Ecto neural progenitor cell (in vitro differentiated cells): ENCODE measurements at places on chromosomes 5 and 9.

DNA sequence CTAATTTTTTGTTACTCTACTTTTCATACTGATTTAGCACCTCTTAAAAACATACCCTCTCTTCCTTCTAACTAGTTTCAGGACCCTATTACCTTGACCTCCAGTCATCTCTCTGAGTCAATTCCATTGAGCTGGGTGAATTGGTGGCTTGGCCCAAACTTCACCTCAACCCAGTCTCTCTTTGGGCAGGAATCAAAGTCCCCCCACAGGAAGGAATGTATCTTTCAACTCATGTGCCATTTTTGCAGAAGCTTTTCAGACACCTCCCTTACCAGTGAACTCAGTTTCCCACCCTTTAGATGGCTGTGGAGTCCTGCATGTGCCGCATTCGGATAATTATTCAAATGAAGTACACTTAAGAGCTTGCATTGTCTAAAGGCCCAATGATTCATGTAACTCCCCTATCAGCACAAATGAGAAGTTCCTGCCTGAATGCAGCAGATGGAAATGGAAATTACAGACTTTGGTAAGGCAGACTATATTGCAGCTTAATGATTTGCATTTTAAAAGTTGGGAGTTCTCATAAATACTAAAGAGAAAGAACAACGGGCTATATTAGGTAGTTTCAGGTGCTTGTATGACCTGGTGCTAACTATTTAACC is 693.5 kb downstream of the PTPRD start:
- no peak for DNase-seq

DNA sequence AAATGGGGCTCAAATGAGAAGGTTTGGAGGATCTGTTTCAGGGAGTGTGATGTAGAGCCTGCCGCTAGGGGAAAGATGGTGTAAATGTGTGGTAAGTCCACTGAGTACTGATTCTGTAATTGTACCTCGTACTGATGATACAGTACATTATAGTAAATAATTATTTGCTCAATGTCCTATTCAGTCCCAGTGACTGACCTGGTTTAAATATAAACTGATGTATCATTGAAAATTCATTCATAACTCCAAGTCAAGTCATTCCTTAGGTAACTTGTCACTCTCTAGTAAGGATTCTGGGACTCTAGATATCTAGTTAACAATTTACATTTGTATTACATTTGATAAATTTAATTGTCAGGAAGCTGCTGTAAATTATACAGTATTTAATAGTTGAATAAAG is 667.3 kb downstream of the DTWD2 start:
- DNase-seq: no peak

DNA sequence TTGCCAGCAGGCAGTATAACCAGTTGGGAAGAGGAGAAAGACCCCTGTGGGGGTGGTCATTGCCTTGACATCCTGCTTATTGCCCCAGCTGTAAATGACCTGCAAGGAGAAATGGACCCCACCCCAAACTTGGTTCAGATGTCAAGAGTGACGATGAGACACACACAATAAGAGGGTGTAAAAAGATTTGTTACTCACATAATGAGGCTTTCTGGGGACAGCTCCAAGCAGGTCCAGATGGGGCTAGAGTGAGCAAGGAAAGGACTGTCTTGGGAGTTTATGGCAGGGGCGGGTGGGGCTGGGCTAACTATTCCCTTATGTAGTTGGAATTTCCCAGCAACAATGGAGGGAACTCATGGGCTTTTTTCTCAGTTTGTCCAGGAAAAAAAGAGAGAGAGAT is 24.1 kb downstream of the ZNF484 start:
- no peak for DNase-seq

DNA sequence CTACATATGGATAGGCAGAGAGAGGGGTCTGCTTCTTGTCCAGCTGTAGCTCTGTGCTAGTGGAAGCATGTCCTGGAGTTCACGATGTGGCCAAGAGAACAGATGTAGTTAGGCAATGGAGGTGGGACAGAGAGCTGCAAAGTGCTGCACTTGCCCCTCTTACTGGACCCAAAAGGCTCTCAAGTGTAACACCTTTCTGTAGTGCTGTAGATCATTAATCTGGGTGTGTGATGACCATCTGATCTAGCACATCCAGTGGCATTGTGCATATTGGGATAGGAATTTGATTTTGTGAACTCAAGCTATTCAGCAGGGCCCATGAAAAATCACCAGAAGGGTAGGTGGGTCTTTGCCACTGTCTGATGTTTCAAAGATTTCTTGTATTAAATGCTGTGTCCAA is 151.4 kb downstream of the KDM4C start:
- no peak for DNase-seq

- DNase-seq: no peak
Measured at GRCh38 chr5:532521-533242, 8.4 kb upstream of the SLC9A3 start.

DNA sequence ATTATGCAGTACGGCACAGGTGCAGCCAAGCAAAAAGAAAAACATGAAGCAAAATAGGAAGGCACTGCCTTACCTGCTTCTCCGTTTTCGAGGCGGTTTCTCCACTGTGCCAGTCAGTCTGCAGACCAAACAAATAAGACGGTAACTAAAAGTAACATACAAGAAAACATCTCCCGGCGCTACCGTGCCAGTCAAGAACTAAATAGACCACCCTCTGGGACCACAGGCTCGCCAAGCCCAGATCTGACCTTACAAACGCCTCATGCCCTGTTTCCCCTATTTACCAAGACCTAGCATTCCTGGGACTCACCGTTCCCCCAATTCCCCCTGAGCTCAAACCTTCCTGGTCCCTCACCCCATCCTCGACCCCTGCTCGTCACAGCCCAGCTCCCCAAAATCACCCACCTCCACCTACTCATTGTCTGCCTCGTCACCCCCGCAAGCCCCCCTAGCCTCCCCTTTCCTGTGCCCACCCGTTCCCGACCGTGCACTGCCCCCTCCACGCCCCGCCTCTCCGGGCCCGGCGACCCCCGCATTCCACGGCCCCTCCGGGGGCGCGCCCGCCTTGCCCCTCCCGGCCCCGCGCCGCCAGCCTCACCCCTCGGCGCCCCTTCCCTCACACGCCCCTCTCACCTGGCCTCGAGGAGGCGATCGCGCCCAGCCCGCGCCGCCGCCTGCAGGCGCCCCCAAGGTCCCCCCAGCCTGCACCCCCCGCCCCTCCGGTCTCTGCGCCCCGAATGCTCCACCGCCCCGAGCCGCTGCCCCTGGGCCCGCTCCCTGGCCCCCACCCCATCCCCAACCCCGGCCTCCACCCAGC is 560 bp downstream of the SCAI start:
- DNase-seq: no peak

- no peak for DNase-seq
Measured at GRCh38 chr5:53882676-53883031, 322.2 kb downstream of the NDUFS4 start.

DNA sequence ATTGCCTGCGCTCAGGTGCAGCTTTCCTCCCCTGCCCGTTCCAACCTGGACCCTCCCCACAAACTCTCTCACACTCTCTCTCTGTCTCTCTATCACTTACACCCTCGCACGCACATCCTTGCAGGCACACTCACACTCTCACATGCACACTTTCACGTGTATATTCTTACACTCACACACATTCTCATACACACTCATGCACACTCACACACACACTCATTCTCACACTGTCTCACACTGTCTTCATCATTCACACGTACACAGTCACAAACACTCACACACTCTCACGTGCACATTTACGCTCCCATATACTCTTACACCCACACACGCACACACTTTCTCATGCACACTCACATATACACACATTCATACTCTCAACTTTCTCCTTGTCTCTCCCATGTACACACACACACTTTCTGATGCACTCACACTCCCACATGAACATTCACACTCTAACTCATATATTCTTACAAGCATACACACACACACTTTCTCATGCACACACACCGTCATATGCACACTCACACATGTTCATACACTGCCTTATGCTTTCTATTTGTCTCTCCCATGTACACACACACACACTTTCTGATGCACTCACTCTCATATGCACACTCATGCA is 229.3 kb downstream of the SNX18 start:
- DNase-seq: no peak

DNA sequence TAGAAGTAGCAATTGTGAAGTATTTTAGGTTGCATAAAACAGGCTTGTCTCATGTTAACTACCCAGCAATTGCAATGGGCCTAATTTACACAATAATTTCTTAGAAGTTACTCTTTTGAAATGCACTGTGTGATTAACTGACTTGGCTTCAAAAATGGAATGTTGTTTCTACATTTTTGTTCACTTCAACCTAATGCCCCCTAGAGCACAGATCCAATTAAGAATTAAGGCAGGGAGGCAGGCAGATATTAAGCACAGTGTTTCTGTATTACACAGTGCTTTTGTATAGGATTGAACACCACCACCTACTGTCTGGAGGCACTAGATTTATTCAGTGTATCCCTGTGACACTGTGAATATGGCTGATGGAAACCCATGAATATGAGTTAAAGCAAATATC is 302.1 kb downstream of the FBXL17 start:
- no peak for DNase-seq

GRCh38 chr5:131684595-131684994 is 49.6 kb upstream of the RAPGEF6 start:
- no peak for DNase-seq
